Small intestine (tissue), 16 donors: ENCODE measurements at places on chromosomes 16 and 17. TPM values are rescaled to one million over a fixed set of nuclear protein-coding genes. Genes with fewer than 3 reads are reported as not detected.

- DNase-seq = no peak
These were observed 326 bp downstream of the SRCIN1 start for GRCh38 chr17:38605411-38605840.

DNA sequence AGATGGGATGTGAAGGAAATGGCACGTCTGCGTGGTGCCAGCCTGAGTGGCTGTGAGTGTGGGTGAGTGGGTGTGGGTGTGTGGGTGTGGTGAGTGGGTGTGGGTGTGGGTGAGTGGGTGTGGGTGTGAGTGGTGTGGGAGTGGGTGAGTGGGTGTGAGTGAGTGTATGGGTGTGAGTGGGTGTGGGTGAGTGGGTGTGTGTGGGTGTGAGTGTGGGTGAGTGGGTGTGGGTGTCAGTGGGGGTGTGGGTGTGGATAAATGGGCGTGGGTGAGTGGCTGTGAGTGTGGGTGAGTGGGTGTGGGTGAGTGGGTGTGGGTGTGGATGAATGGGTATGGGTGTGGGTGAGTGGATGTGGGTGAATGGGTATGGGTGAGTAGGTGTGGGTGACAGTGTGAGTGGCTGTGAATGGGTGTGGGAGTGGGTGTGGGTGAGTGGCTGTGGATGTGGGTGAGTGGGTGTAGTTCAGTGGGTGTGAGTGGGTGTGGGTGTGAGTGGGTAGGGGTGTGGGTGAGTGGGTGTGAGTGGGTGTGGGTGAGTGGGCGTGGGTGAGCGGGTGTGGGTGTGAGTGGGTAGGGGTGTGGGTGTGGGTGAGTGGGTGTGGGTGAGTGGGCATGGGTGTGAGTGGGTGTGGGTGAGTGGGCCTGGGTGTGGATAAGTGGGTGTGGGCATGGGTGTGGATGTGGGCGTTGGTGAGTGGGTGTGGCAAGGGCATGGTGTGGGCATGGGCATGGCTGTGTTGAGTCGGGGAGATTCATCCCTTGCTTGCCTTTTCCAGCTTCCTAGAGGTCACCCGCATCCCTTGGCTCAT is 80.8 kb downstream of the ZDHHC7 start:
- DNase-seq = no peak

GRCh38 chr17:50660042-50660886 is 25.6 kb downstream of the ABCC3 start:
- peak; percentile 72 for DNase-seq

MMP2 gene
- 1.6 TPM for polyA plus RNA-seq

DNA sequence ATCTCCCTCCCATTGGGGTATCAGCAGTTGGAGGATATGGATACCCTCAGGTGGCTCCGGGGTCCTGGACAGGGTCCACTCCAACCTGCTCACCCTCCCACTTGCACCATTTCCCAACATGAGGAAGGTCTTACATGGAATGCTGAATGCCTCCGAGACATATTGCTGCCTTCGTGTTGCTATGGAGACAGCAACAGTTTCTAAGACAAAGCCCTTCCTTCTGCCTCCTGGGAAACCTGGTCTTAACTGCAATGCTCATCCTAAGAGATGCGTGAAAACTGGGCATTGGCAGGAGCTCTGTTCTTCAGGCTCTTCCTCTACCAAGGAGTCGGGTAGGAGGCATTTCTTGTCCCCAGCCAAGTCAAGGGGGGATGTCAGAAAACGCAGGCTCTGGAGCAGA is 45.2 kb downstream of the ST3GAL2 start:
- DNase-seq = no peak

GRCh38 chr17:62718429-62718828 is 89.7 kb downstream of the MARCHF10 start:
- no peak for DNase-seq

MYH2 gene
- 0.89 TPM for polyA plus RNA-seq

- no peak for DNase-seq
These were observed 10.1 kb downstream of the GAS2L2 start for GRCh38 chr17:35742896-35743477.

GRCh38 chr17:34222722-34223497 is 32.2 kb upstream of the CCL2 start:
- DNase-seq = no peak

- DNase-seq = no peak
These were observed 8.5 kb upstream of the FBXL19 start for GRCh38 chr16:30914830-30915229.

KRTAP2-1 gene
- polyA plus RNA-seq = not detected

GRCh38 chr17:73284354-73284753 is 22.7 kb upstream of the CPSF4L start:
- no peak for DNase-seq

GRCh38 chr16:85686912-85687591 is 1.7 kb downstream of the GINS2 start:
- no peak for DNase-seq

DNA sequence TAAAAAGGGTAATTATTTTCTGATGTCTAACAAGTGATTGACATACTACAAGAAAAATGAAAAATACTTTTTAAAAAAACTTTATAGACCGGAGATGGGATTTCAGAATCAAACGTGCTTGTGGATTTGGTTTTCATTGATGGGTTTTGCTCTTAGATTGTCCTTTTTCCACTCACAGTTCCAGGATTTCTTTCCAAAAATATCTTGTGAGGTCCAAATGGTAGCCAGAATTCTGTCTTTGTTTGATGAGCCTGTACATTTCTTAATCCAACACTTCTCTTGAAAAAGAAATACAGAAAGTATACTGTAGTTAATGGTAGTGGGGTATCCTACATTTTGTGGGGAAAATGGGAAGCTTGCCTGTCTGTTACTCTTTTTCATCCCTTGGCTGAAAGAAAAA is 329.3 kb downstream of the KCNJ2 start:
- no peak for DNase-seq

DNA sequence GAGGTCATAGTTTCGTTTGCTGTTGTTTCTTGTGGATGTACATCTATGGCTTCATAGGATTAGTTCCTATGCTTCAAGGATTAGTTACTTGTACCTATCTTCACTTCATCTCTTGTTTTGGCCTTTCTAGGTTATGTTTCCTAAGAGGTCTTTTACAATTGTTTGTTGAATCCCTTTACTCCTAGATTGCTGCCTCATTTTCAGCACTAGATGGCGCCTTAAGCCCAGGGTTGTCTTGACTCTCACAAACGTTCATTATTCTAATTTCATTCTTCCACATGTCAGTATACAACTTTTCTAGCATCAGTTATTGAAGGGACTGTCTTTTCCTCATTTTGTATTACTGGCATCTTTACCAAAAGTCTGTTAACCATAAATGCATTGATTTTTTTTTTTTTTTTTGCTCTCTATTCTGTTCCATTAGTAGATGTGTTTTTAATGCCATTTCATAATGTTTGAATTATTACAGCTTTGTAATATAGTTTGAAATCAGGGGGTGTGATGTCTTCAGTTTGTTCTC is 45.0 kb upstream of the NACA2 start:
- peak; percentile 55 for DNase-seq

DNA sequence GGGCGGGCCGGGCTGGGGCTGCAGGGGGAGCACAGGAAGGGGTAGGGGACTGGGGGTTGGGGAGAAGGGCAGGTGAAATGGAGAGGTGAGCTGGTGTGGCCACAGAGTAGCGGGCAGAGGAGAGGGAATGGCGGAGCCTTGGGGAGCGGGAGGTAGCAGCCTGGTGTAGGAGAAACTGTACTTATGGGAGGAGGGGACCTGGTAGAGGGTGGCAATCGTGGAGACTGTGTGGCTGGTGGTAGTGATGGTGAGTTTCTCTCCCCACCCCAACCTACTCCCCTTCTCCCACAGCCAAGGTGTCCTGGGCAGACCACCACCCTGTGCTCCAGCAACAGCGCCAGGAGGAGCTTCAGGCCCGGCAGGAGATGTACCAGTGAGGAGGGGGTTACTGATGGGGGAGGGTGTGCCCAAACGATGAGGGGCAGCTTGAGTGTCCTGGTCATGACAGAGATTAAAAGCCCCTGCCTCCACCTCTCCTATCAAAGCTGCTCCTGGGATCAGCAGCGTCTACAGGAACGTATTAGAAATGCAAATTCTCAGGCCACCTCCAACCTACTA is 831 bp downstream of the ALOX15B start:
- DNase-seq = no peak

FSCN2 gene
- 1.3 TPM for polyA plus RNA-seq

DNA sequence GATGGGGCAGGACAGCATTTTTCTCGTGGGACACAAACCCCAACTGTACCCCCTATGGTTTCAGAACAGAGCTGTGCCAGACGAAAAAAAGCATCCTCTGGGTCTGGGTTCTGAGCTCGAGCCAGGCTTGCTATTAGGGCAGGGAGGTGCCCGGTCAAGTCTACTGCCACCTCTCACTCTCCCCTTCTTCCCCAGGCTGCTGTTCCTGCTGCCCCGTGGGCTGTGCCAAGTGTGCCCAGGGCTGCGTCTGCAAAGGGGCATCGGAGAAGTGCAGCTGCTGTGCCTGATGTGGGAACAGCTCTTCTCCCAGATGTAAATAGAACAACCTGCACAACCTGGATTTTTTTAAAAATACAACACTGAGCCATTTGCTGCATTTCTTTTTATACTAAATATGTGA is 1.1 kb downstream of the MT1E start:
- no peak for DNase-seq
